Lower lobe of right lung (tissue), 2 donors: ENCODE measurements at places on chromosomes 6 and 20. TPM values are rescaled to one million over a fixed set of nuclear protein-coding genes. Genes with fewer than 3 reads are reported as not detected.

- H3K27me3 ChIP-seq: no peaks in the 10 kb centered on the region
- H3K4me3 ChIP-seq: peak overlapping the region; percentile 42
- H3K27ac ChIP-seq: peak overlapping the region; percentile 56
- no peak for DNase-seq
- peaks cover 11% of the 10 kb centered on the region for H3K4me1 ChIP-seq
- no peaks in the 10 kb centered on the region for H3K36me3 ChIP-seq
Measured at GRCh38 chr6:31615748-31616147, 714 bp downstream of the AIF1 start.

Gene LINC00237
- not detected for total RNA-seq

GRCh38 chr6:101912311-101912710, 518.8 kb downstream of the GRIK2 start:
- no peaks in the 10 kb centered on the region for H3K27me3 ChIP-seq
- no peak overlapping the region for H3K4me3 ChIP-seq
- DNase-seq: no peak

DNA sequence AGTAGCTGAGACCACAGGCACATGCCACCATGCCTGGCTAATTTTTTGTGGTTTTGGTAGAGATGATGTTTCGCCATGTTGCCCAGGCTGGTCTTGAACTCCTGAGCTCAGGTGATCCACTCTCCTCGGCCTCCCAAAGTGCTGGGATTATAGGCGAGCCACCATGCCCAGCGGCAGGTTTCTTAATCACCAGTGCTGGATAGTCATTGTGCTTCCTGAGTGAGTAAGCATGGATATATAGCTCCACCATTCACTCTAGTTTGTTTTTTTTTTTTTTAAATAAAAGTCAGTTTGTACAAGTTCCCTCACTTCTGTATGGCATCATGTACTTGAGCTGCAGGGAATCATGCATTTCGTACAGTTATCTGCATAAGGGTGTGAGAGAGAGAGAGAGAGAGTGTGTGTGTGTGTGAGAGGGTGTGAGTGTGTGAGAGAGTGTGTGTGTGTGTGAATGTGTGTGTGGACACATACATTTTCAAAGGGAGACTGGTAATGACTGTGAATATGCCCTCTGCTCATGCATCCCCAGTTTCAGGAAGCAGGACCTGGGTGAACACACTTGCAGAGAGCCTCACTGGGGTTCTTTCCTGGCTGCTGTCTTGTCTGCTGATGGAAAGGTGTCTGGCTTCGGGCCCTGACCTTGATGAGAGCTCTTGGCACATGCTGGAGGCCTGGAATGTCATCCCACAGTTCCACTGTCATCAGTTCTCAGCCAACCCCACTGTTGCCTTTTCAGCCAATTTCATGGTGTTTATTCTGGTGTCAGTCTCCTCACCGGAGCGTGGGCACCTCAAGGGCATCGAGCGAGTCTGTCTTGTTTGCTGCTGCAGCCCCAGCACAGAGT, 65.0 kb upstream of the XRN2 start:
- no peak overlapping the region for H3K27ac ChIP-seq
- H3K4me1 ChIP-seq: peaks cover 8% of the 10 kb centered on the region
- H3K27me3 ChIP-seq: no peaks in the 10 kb centered on the region
- no peak for DNase-seq
- peaks cover 10% of the 10 kb centered on the region for H3K36me3 ChIP-seq

DNA sequence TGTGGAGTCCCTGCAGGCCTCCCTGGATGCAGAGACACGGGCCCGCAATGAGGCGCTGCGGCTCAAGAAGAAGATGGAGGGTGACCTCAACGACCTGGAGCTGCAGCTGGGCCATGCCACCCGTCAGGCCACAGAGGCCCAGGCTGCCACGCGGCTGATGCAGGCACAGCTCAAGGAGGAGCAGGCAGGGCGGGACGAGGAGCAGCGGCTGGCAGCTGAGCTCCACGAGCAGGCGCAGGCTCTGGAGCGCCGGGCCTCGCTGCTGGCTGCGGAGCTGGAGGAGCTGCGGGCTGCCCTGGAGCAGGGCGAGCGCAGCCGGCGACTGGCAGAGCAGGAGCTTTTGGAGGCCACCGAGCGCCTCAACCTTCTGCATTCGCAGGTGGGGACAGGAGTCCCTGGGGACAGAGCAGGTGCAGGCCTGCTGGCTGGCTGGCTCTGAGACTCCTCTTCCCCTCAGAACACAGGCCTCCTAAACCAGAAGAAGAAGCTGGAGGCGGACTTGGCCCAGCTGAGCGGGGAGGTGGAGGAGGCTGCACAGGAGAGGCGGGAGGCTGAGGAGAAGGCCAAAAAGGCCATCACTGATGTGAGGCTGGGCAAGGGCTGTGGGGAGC, 44.7 kb downstream of the MYH7B start:
- H3K4me3 ChIP-seq: no peak overlapping the region
- H3K4me1 ChIP-seq: no peaks in the 10 kb centered on the region
- no peak for DNase-seq
- H3K27me3 ChIP-seq: no peaks in the 10 kb centered on the region
- peaks cover 94% of the 10 kb centered on the region for H3K36me3 ChIP-seq

Gene PLCB4
- total RNA-seq: 6.6 TPM

Gene DSP
- total RNA-seq: 22.8 TPM

- no peak overlapping the region for H3K27ac ChIP-seq
- H3K4me1 ChIP-seq: peaks cover 24% of the 10 kb centered on the region
- H3K27me3 ChIP-seq: no peaks in the 10 kb centered on the region
Measured at GRCh38 chr6:43481591-43482236, 4.3 kb downstream of the TJAP1 start.

DNA sequence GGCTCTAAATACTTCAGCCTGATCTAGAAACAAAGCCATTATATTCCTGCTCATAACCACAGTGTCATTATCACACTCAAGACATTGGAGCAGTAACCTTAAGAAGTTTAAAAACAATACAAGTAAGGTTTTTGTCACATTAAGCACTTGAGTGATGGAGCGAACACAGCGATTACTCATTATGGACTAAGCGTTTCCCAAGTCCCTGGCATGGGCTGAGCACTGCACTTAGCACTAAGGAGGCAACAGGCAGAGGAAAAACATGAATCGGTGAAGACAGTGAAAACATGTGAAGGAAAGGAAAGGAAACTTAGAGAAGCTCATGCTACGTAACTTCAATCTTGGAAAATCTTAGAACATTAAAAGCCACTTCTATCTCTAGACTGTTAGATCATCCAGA, 108.7 kb downstream of the SLC24A3 start:
- H3K36me3 ChIP-seq: no peaks in the 10 kb centered on the region
- DNase-seq: no peak
- H3K4me1 ChIP-seq: no peaks in the 10 kb centered on the region
- no peak overlapping the region for H3K4me3 ChIP-seq
- H3K27ac ChIP-seq: no peak overlapping the region

DNA sequence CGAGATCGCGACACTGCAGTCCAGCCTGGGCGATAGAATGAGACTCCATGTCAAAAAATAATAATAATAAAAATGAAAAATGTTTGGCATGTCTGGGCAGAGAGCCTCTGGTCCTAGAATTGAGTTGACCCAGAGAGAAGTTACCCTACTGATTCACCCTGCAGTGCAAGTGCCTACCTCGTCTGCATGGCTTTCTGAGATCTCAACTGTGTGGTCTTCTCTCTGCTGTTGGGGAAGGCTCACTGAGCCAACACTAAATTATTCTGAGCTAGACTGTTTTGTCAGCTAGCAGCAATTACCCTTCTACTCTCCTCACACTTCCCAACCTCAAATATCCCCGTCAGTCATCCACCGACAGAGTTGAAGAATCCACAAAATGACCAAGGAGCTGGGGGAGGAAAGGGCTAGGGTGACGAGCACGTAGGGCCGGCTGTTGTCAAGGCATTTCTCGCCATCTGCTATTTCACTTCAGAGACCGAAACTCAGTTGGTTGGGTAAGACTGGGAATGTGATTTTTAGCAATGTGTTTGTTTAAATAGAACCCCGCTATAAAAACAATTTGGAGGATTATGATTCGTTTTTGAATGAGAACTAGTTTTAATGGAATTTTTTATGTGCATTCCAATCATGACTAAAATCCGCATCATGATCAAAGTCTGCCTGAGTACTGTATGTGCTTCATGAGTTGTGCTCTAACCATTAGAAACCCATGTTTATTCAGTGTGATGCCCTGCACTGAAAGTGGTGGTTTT, 9.4 kb downstream of the MAS1 start:
- no peaks in the 10 kb centered on the region for H3K27me3 ChIP-seq
- no peaks in the 10 kb centered on the region for H3K36me3 ChIP-seq
- no peaks in the 10 kb centered on the region for H3K4me1 ChIP-seq
- no peak overlapping the region for H3K27ac ChIP-seq
- DNase-seq: no peak

Gene HAO1
- not detected for total RNA-seq

DNA sequence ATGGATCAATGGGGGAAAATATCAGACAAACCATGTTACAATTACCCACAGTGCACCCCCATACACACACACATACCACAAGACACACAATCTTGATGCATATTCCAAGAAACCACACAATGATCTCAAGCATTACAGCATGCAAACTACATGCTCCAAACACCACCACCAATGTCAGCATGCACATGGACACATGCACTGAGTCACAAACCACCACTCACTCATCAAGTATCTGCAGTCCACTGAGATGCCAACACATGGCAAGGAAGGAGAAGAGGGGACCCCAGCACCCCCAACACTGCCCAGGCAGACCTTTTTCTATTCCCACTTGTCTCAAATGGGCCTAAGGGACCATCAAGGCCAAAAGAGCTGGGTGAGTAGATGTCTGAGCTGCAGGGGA, 91.6 kb downstream of the PREX1 start:
- H3K36me3 ChIP-seq: peaks cover 18% of the 10 kb centered on the region
- DNase-seq: no peak
- H3K27me3 ChIP-seq: no peaks in the 10 kb centered on the region
- no peak overlapping the region for H3K4me3 ChIP-seq
- no peak overlapping the region for H3K27ac ChIP-seq

GRCh38 chr20:58839474-58839874, 11.2 kb downstream of the GNAS-AS1 start:
- no peak overlapping the region for H3K27ac ChIP-seq
- no peaks in the 10 kb centered on the region for H3K4me1 ChIP-seq
- peak overlapping the region; percentile 11 for H3K4me3 ChIP-seq
- H3K36me3 ChIP-seq: no peaks in the 10 kb centered on the region
- H3K27me3 ChIP-seq: peaks cover 44% of the 10 kb centered on the region

- no peak overlapping the region for H3K4me3 ChIP-seq
- peaks cover 2% of the 10 kb centered on the region for H3K4me1 ChIP-seq
- no peak for DNase-seq
- H3K36me3 ChIP-seq: peaks cover 66% of the 10 kb centered on the region
- H3K27me3 ChIP-seq: no peaks in the 10 kb centered on the region
Measured at GRCh38 chr6:43613721-43614395, 15.2 kb downstream of the GTPBP2 start.

Gene PABPC1L
- 56.3 TPM for total RNA-seq

GRCh38 chr6:161507375-161507774, 233.5 kb upstream of the AGPAT4 start:
- no peak overlapping the region for H3K4me3 ChIP-seq
- no peaks in the 10 kb centered on the region for H3K4me1 ChIP-seq
- no peak for DNase-seq
- no peaks in the 10 kb centered on the region for H3K36me3 ChIP-seq
- no peaks in the 10 kb centered on the region for H3K27me3 ChIP-seq

Gene SAMD3
- 5.5 TPM for total RNA-seq

DNA sequence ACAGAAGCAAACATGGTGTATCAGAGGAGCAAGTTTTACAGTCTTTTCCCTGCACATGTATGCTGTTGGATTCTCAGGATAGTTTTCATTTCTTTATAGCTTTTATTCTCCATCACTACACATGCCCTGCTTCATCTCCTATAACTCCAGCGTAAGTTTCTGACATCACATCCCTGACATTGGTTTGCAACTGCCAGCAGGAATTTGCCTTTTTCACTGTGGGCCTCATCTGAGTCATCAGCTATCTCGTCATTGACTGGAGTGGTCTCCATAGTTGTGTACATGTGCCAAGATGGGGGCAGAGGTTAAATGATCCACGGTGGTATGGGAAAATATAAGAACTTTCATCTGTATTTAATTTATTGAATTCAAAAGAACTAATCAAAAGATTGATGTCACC, 96.7 kb downstream of the SLX4IP start:
- no peak overlapping the region for H3K27ac ChIP-seq
- H3K4me3 ChIP-seq: no peak overlapping the region
- peaks cover 6% of the 10 kb centered on the region for H3K4me1 ChIP-seq

- no peak overlapping the region for H3K4me3 ChIP-seq
- no peak for DNase-seq
- no peak overlapping the region for H3K27ac ChIP-seq
- no peaks in the 10 kb centered on the region for H3K27me3 ChIP-seq
- H3K36me3 ChIP-seq: no peaks in the 10 kb centered on the region
- H3K4me1 ChIP-seq: no peaks in the 10 kb centered on the region
Measured at GRCh38 chr6:1535295-1535694, 74.4 kb upstream of the FOXC1 start.

- peaks cover 4% of the 10 kb centered on the region for H3K36me3 ChIP-seq
- no peak overlapping the region for H3K4me3 ChIP-seq
- H3K27ac ChIP-seq: no peak overlapping the region
- DNase-seq: no peak
Measured at GRCh38 chr6:34904990-34905613, 16.0 kb downstream of the ANKS1A start.

Gene RBBP8NL
- 2.0 TPM for total RNA-seq

DNA sequence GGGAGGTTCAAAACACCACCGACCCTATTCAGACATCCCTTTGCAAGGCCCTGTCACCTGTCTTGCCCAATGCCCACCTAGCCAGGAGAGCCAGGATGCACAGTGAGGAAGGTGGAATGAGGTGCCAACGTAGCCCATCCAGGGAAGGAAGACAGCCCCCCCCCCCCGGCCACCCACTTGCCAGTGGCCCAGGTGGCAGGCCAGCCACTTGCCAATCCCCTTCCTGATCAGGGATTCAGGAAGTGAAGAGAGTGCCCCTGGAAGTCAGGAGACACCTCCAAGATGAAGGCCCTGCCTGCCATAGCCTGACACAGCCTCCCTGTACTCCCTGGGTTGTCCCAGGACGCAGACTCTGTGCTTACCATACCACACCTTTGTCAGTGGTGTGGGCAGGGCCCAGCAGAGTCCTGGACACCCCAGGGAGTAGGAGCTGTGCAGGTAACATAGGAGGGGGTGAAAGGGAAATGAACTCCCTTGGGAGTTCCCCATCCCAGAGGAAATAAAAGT, 54.7 kb downstream of the MRPL14 start:
- H3K4me3 ChIP-seq: peak overlapping the region; percentile 57
- peaks cover 36% of the 10 kb centered on the region for H3K4me1 ChIP-seq
- peak overlapping the region; percentile 51 for H3K27ac ChIP-seq
- H3K36me3 ChIP-seq: no peaks in the 10 kb centered on the region

GRCh38 chr6:111941686-111942330, 68.6 kb upstream of the FYN start:
- no peak for DNase-seq
- H3K36me3 ChIP-seq: no peaks in the 10 kb centered on the region
- no peak overlapping the region for H3K27ac ChIP-seq
- no peaks in the 10 kb centered on the region for H3K4me1 ChIP-seq
- H3K27me3 ChIP-seq: no peaks in the 10 kb centered on the region
- no peak overlapping the region for H3K4me3 ChIP-seq

- peaks cover 62% of the 10 kb centered on the region for H3K4me1 ChIP-seq
- H3K27me3 ChIP-seq: no peaks in the 10 kb centered on the region
- H3K27ac ChIP-seq: peak overlapping the region; percentile 71
- peak overlapping the region; percentile 26 for H3K4me3 ChIP-seq
- peak; percentile 72 for DNase-seq
Measured at GRCh38 chr6:143745166-143746133, 67.7 kb downstream of the PHACTR2 start.

Gene ACSS2
- total RNA-seq: 131 TPM
